Fibroblast of villous mesenchyme (primary cell): ENCODE measurements at places on chromosomes 11 and 22. TPM values are rescaled to one million over a fixed set of nuclear protein-coding genes. Genes with fewer than 3 reads are reported as not detected.
A peak's percentile ranks its signal among the peaks of the same experiment; 100 is the strongest.

DNA sequence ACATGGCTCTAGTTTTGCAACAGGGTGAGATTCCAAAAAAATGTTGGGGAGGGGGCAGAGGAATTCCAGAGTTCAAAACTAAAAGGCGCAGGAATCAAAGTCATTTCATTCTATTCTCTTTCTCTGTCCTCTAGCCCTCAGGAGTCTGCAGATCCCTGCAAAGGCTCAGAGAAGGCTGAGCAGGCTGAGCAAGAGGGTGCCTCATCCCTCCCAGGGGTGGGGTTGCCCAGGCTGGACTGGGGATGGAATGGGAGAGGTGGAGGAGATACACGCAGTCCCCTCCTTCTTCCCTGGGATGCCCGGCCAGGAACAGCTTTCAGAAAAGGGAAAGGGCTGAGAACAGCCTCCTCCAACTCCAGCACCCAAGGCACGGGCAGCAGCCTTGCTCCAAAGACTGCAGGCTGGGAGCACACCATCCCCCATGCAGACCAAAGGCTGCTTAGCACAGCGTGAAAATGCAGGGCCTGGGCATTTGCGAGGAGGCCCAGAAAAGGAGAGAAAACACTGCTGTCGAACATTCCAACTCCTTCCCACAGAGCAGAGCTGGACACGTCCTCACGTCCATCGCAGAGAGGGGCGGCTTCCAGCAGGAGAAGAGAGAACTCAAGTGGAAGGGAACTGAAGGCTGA, 51.8 kb downstream of the MN1 start:
- peak; percentile 52 for DNase-seq

SCN2B gene
- not detected in 2 replicates for total RNA-seq

FAM181B gene
- under 0.01 TPM in 1 of 2 replicates, not detected in the other for total RNA-seq

DNA sequence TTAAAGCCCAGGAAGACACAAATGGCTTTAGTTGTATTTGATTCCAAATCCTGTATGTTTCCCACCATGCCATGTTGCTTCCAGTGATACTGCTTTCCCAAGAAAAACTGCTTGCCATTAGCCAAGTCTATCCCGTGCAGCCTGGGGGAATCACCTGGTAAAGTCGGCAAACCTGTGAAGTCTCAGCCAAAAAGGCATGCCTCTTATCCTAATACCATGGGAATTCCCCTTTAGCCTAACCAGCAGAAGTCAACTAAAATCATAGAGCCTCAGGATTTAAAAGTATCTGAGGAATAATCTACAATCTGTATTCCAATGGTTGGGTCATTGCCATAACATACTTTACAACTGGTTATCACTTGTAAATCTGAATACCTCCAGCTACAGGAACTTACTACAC, 869.4 kb downstream of the DLG2 start:
- no peak for DNase-seq

DNA sequence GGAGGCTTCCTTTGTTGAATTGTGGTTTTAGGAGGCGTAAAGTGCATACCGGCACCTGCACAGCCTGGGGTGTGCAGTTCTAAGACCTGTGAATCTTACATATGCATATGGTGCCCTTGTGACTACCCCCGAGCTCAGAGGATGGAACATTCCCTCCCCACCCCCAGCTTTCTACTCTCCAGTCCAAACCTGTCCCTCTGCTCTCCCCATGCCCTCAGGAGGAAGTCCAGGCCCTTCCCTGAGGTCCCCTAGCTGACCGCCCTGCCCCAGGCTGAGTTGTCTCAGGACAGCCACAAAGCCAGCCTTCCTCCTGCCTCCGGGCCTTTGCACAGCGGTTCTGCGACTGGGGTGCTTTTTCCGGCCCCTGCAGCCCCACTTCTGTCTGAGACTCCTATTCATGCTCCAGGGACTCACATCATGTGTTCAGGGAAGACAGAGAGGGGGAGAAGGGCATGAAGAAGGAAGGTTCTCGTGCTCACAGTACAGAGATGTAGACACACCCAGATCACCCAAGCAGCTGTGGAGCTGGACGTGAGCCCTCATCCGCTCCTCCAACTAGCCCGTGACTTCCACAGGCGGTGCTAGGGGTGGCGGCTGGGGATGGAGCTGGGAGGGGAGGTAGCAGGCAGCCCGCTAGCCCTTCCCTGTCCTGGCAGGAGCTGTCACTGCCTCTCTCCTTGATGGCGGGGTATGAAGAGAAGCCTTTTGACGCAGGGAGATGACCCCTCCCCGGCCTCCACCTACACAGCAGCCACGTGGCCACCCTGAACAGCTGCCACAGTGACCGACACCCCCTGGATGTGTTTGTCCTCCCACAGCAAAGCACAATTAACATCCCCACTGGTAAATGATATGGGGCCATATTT, 50.8 kb downstream of the FLRT1 start:
- peak; percentile 56 for DNase-seq

SLC15A3 gene
- total RNA-seq: 13.0 and 15.5 TPM in 2 replicates

- no peak for DNase-seq
Observed at GRCh38 chr11:108645970-108646369, 18.9 kb upstream of the DDX10 start.

NLRP14 gene
- total RNA-seq: under 0.01 and 0.32 TPM in 2 replicates
